ENCODE measurements at places on chromosomes 1 and 21. TPM values are rescaled to one million over a fixed set of nuclear protein-coding genes. Genes with fewer than 3 reads are reported as not detected.

The CFAP74 gene
- total RNA-seq = not detected

The STXBP3 gene
- 25.5 TPM for total RNA-seq

The INSRR gene
- total RNA-seq = 0.06 TPM

The SIK1 gene
- 13.0 TPM for total RNA-seq

The ANGPTL1 gene
- total RNA-seq = 18.7 TPM

The KRTAP11-1 gene
- not detected for total RNA-seq

The NMNAT2 gene
- 54.4 TPM for total RNA-seq

The IFNAR2 gene
- 21.7 TPM for total RNA-seq

The B3GALT2 gene
- total RNA-seq = 73.5 TPM

The ARHGEF19 gene
- total RNA-seq = 3.6 TPM

The DHX9 gene
- 71.2 TPM for total RNA-seq

The KCNQ4 gene
- total RNA-seq = 0.71 TPM

The CGN gene
- total RNA-seq = 0.32 TPM

The CD84 gene
- 5.7 TPM for total RNA-seq

The TSTD1 gene
- 23.5 TPM for total RNA-seq

The SH3D21 gene
- total RNA-seq = 4.1 TPM

The ITLN1 gene
- 6.4 TPM for total RNA-seq

The NEK7 gene
- 276 TPM for total RNA-seq

The KRTAP19-3 gene
- not detected for total RNA-seq

The GBP7 gene
- total RNA-seq = not detected

The AMY2A gene
- total RNA-seq = not detected

The POGZ gene
- total RNA-seq = 60.4 TPM

The LRRN2 gene
- total RNA-seq = 23.8 TPM

The SYDE2 gene
- total RNA-seq = 15.9 TPM

The CLEC20A gene
- not detected for total RNA-seq

The FOXO6 gene
- total RNA-seq = 7.0 TPM

The LAPTM5 gene
- 40.1 TPM for total RNA-seq

The TFF2 gene
- total RNA-seq = not detected

The MATN1 gene
- not detected for total RNA-seq

The PLD5 gene
- total RNA-seq = 0.31 TPM

The C1orf116 gene
- total RNA-seq = not detected

The SYCP1 gene
- total RNA-seq = not detected
